Cardiac muscle cell (in vitro differentiated cells and primary cell): ENCODE measurements at places on chromosomes 5 and 9. TPM values are rescaled to one million over a fixed set of nuclear protein-coding genes. Genes with fewer than 3 reads are reported as not detected.

DNA sequence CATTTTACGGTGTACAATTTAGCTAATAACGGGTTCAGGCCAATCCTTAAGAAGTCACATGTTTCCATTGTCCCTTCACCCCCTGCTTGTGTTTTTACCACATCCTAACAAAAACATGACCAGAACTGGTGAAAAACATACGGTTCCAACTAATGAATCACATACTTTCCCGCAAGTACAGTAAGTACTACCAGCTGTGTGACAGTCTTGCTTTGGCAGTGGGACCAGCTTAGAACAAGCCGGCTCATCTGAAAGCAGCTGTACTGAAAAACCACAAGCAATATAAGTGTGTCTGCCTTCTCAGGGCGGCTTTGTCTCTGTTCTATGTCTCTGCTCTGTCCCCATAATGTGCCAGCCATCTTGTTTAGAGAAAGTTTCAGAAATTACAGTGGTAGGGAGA, 242.5 kb downstream of the BNC2 start:
- peak; percentile 94 for DNase-seq
- H3K27me3 ChIP-seq = peaks cover 22% of the 10 kb centered on the region
- H3K27ac ChIP-seq = no peak overlapping the region
- no peaks in the 10 kb centered on the region for H3K4me1 ChIP-seq
- H3K4me3 ChIP-seq = no peak overlapping the region

Gene TAF11L10
- total RNA-seq = not detected in 2 replicates

GRCh38 chr9:33114746-33115145, 38.3 kb upstream of the SMU1 start:
- peaks cover 16% of the 10 kb centered on the region for H3K36me3 ChIP-seq
- no peak overlapping the region for H3K4me3 ChIP-seq
- no peaks in the 10 kb centered on the region for H3K27me3 ChIP-seq
- H3K4me1 ChIP-seq = no peaks in the 10 kb centered on the region
- H3K27ac ChIP-seq = no peak overlapping the region
- no peak for DNase-seq

Gene NR4A3
- total RNA-seq = 0.49 and 1.5 TPM in 2 replicates

Gene MTMR12
- 11.6 and 21.1 TPM in 2 replicates for total RNA-seq

Gene AGXT2
- 0.07 TPM in 1 of 2 replicates, not detected in the other for total RNA-seq

Gene OTULINL
- 0.27 and 0.42 TPM in 2 replicates for total RNA-seq

- H3K36me3 ChIP-seq = no peaks in the 10 kb centered on the region
- H3K4me3 ChIP-seq = no peak overlapping the region
- H3K27me3 ChIP-seq = no peaks in the 10 kb centered on the region
- H3K27ac ChIP-seq = peak overlapping the region; percentile 71
- peak; percentile 69 for DNase-seq
- H3K4me1 ChIP-seq = peaks cover 35% of the 10 kb centered on the region
Measured at GRCh38 chr5:123881759-123882244, 369.8 kb downstream of the CSNK1G3 start.

Gene FBXL7
- total RNA-seq = 19.0 and 22.5 TPM in 2 replicates

Gene RNF180
- 9.1 and 9.7 TPM in 2 replicates for total RNA-seq

- peak; percentile 83 for DNase-seq
- H3K36me3 ChIP-seq = no peaks in the 10 kb centered on the region
- no peak overlapping the region for H3K27ac ChIP-seq
- H3K27me3 ChIP-seq = no peaks in the 10 kb centered on the region
- H3K4me3 ChIP-seq = no peak overlapping the region
Measured at GRCh38 chr9:19028835-19029451, 4.1 kb downstream of the SAXO1 start.

Gene CAMK4
- total RNA-seq = 0.99 and 2.1 TPM in 2 replicates

Gene GBGT1
- total RNA-seq = 5.6 and 11.9 TPM in 2 replicates

DNA sequence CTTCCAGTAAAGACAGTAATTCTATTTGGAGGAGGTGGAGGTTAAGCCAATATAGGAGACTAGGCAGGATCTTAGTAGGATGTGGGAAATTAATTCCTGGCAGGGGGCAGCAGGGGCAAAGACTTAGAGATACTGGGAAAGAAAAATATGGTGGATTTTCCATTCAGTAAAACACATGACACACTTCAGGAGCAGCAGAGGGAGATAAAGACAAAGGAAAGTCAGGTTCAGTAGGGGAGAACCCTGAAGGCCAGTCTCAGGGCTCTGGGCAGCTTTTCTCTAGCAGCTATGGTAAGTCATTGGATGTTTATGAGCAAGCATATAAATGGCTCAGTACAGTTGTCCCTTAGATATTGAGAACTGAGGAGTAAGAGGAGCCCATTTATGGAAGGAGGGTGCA, 105.5 kb downstream of the PJA2 start:
- no peak overlapping the region for H3K4me3 ChIP-seq
- no peaks in the 10 kb centered on the region for H3K27me3 ChIP-seq

DNA sequence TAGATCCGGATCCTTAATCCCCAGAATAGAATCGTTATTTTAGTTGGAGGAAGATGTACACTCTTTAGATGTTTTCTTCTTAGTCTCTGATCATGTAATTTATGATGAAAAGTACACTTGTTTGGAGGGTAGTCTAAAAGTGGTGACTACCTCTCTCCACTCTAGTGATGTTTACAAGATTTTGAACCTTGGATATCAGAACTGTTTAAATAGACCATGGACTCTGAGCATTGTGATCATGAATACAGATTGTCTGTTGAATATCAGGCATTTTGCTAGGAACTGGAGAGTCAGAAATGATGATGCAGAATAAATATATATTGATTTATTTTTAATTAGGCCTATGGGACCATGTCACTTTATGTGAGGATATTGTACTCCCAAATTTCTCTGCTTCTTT, 706.3 kb upstream of the WWC1 start:
- no peaks in the 10 kb centered on the region for H3K36me3 ChIP-seq
- no peak overlapping the region for H3K4me3 ChIP-seq
- no peaks in the 10 kb centered on the region for H3K4me1 ChIP-seq
- no peaks in the 10 kb centered on the region for H3K27me3 ChIP-seq

Gene GRIA1
- 2.3 and 4.1 TPM in 2 replicates for total RNA-seq

Gene HCN1
- total RNA-seq = 5.6 and 11.3 TPM in 2 replicates

DNA sequence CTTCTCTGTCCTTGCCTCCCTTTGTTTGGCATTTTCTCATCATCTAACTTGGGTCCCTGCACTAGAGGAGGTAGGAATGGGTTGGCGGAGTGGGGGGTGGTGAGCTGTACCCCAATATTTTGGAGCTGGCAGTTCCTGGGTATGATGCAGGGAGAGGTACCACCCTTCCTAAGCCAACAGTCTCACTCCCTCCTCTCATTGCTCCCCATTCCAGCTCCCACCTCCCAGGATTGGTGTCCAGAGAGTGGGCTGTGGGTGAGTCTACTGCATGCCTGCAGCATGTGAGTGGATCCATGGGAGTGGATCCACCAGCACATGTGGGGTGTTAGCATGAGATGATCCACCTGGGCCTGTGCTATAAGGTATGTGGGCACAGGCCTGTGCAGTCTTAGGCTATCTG, 22.2 kb upstream of the MYORG start:
- H3K27ac ChIP-seq = no peak overlapping the region
- H3K27me3 ChIP-seq = no peaks in the 10 kb centered on the region
- H3K4me1 ChIP-seq = no peaks in the 10 kb centered on the region
- DNase-seq = no peak
- H3K36me3 ChIP-seq = no peaks in the 10 kb centered on the region

DNA sequence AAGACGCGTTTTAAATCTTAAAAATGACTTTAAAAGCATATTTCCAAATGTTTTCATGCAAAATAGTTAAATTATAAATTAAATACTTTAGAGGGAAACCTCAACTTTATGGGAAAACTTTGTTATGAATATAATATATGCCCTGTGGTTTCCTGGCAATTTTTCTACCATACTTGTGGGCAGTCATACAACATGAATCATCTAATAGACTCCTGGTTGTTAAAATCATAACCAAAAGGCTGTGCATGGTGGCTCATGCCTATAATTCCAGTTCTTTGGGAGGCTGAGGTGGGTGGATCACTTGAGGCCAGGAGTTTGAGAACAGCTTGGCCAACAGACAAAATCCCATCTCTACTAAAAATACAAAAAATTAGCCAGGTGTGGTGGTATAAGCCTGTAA, 18.2 kb downstream of the ATP10B start:
- H3K4me1 ChIP-seq = no peaks in the 10 kb centered on the region
- no peak for DNase-seq
- H3K4me3 ChIP-seq = no peak overlapping the region
- H3K27me3 ChIP-seq = no peaks in the 10 kb centered on the region
- H3K27ac ChIP-seq = no peak overlapping the region

DNA sequence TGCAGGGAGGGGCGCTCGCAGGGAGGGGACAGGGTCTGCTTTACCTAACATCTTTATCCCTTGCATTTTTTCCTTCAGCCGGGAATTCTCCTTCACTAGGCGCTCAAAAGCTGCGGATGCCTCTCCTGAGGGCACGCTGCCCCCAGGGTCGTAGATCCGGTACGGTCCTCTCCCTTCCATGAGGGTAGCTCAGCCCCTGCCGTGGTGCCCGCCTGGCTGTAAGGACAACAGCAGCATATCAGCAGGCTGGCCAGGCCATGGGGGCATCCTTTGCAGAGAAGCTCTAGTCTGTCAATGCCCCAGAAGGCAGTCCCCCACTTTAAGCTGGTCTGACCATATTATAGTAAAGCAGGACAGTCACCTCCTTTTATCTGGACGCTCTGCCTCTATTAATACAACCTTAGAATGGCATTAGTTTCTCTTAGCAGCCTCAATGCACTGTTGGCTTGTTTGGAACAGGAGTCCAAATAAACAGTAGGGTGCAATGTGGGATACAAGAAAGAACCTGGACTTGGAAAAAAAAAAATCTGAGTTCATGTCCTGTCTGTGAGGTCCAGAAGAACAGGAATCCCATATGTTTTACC, 15.8 kb downstream of the TNIP1 start:
- H3K27ac ChIP-seq = no peak overlapping the region
- H3K27me3 ChIP-seq = no peaks in the 10 kb centered on the region
- peaks cover 20% of the 10 kb centered on the region for H3K36me3 ChIP-seq

DNA sequence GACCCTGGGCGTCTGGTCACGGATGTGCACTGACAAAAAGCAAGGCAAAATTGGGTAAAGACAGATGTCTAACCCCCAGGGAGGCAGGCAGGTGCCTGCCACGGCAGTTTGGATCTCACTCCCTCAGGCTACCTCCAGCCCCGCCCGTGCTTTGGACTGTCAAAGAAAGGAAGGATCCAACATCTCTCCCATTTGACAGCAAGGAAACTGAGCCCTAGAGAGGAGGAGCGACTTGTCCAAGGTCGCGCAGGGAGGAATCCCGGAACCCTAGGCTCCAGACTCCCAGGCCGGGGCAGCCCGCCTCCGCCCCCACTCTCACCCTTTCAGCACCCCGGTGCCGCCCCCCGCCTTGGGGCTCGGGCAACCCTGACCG, 376 bp downstream of the GOLGA1 start:
- no peak for DNase-seq
- H3K27me3 ChIP-seq = no peaks in the 10 kb centered on the region
- peaks cover 11% of the 10 kb centered on the region for H3K36me3 ChIP-seq
- H3K4me1 ChIP-seq = peaks cover 19% of the 10 kb centered on the region
- H3K27ac ChIP-seq = peak overlapping the region; percentile 98
- H3K4me3 ChIP-seq = peak overlapping the region; percentile 65

- no peaks in the 10 kb centered on the region for H3K27me3 ChIP-seq
- peak within 1 kb of the TSS; percentile 97 for H3K27ac ChIP-seq
- peak; percentile 99 for DNase-seq
- peak within 1 kb of the TSS; percentile 80 for H3K4me3 ChIP-seq
- H3K36me3 ChIP-seq = peaks cover 8% of the 10 kb centered on the region
- peaks cover 21% of the 10 kb centered on the region for H3K4me1 ChIP-seq
Measured at GRCh38 chr5:173616577-173617118, at the start of gene BOD1. Gene BOD1 (minus strand): TSS chr5:173616650. CDS start chr5:173616436, 214 bp downstream.

DNA sequence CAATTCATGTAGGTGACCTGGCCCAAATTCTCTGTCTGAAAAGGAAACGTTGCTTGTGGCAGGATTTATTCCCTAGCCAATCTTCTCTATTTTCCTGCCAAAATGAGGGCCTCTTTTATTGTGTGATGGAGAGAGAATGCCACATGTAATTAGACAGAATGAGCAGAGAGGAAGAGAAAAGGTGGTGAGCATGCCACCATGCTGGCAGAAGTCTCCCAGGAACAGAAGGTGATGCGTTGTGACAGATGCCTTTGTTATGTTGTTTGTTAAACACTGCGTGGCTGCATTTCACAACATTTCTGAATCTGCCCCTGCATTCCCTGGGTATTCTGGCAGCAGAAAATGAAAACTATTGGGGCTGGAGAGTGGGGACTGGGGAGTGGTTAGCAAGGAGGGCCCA, 577.6 kb downstream of the TLR4 start:
- H3K27ac ChIP-seq = no peak overlapping the region
- no peaks in the 10 kb centered on the region for H3K36me3 ChIP-seq
- H3K4me3 ChIP-seq = no peak overlapping the region

DNA sequence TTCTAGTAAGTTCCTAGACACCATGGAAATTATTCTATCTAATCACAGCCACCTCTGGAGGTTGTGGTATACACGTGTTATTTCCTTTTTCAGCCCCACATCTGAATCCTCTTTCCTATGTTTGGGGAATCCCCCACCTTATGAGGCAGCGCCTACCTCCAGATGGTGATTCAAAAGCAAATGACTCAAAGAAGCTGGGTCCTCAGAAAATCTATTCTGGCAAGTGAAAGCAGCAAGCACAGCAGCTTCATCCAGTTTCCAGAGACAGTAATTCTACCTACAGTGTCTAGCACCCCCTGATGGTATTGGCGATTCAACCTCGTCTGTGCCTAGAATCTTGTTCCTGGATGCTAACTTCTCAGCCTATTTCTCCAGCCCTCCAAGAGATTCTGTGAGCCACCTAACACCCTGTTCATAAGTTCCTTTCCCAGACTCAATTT, 43.0 kb downstream of the STRBP start:
- H3K27ac ChIP-seq = no peak overlapping the region
- H3K27me3 ChIP-seq = no peaks in the 10 kb centered on the region
- H3K4me1 ChIP-seq = no peaks in the 10 kb centered on the region

Gene EIF4E1B
- total RNA-seq = not detected in 2 replicates

Gene NIPBL
- 15.9 and 43.9 TPM in 2 replicates for total RNA-seq

Gene GZMA
- not detected in 2 replicates for total RNA-seq

Gene PCDHA1
- total RNA-seq = 0.25 TPM in 1 of 2 replicates, not detected in the other

Gene HRH2
- total RNA-seq = 15.6 and 23.3 TPM in 2 replicates

GRCh38 chr5:170681013-170681433, 102.5 kb upstream of the GABRP start:
- DNase-seq = peak; percentile 63
- H3K27me3 ChIP-seq = peaks cover 62% of the 10 kb centered on the region
- no peak overlapping the region for H3K4me3 ChIP-seq
- H3K36me3 ChIP-seq = no peaks in the 10 kb centered on the region

Gene LCNL1
- total RNA-seq = 0.36 TPM in 1 of 2 replicates, not detected in the other

- H3K4me1 ChIP-seq = no peaks in the 10 kb centered on the region
- H3K4me3 ChIP-seq = no peak overlapping the region
- DNase-seq = no peak
- no peak overlapping the region for H3K27ac ChIP-seq
- no peaks in the 10 kb centered on the region for H3K36me3 ChIP-seq
- H3K27me3 ChIP-seq = no peaks in the 10 kb centered on the region
Measured at GRCh38 chr9:112586599-112587155, 100.0 kb downstream of the KIAA1958 start.

GRCh38 chr5:179316982-179317381, 28.3 kb downstream of the ADAMTS2 start:
- no peak overlapping the region for H3K27ac ChIP-seq
- DNase-seq = no peak
- H3K4me1 ChIP-seq = no peaks in the 10 kb centered on the region
- H3K4me3 ChIP-seq = no peak overlapping the region
- no peaks in the 10 kb centered on the region for H3K36me3 ChIP-seq

Gene HSD17B3
- total RNA-seq = 0.63 TPM in 1 of 2 replicates, not detected in the other
